Tibial nerve (tissue), 4 donors: ENCODE measurements at places on chromosomes 6 and 20.

GRCh38 chr6:15272562-15272961, 26.7 kb downstream of the JARID2 start:
- no peaks in the 10 kb centered on the region for H3K27me3 ChIP-seq
- no peak overlapping the region for H3K4me3 ChIP-seq
- no peak for DNase-seq
- no peak overlapping the region for H3K27ac ChIP-seq
- no peaks in the 10 kb centered on the region for H3K36me3 ChIP-seq

DNA sequence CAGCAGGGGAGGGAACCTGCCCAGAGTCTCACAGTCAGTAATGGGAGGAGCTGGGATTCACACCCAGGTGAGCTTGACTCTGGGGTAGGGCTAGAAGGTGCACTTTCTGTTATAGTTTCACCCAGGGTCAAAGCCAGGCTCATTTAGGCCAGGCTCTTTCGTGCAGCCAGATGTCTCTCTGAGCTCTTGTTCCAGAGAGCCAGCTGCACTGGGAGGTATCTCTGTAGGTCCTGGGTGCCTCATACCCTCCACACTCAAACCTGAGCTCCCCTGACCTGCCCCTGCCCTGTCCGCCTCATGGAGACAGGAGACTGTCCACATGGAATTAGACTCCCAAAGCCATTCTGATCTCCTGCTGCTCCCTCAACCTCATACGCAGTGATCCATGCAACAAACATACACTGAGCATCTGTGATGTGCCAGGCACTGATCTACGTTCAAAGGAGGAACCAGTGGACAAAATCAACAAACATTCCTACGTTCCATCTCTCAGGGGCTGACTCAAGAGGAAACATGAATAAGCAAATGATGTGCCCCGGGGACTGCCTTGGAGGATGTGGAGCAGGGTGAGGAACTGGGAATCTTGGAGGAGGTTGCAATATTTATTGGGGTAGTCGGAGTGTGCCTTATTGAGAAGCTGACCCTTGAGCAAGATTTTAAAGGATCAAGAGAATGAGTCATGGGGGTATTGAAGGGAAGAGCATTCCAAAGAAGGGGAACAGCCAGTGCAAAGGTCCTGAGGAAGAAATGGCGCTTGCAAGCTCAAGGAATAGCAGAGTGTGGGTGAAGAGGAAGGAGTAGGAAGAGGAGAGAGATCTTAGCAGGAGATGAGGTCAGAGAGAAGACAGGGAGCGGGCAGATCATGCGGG, 71.3 kb upstream of the TOX2 start:
- no peaks in the 10 kb centered on the region for H3K27me3 ChIP-seq
- H3K4me3 ChIP-seq: no peak overlapping the region
- no peaks in the 10 kb centered on the region for H3K36me3 ChIP-seq
- DNase-seq: no peak

DNA sequence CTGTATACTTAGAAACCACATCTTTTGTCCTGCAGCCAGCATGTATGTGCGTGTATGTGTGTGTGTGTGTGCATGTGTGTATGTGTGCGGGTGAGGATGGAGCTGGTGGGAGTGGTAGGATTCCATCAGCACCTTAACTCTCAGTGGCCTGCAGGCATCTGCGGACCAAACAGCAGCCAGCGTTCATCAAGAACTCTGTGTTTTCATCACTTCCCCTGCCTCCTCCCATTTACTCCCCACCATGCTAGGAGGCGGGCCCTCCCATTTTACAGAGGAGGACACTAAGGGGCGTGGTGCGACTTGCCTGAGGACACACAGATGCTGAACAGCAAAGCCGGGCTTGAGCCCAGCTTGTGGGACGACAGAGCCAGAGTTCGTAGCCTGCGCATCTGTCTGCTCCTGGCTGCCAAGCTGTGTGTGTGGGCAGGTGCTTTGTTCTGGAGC, 8.9 kb downstream of the VSTM2L start:
- DNase-seq: no peak
- no peak overlapping the region for H3K4me3 ChIP-seq
- H3K27ac ChIP-seq: no peak overlapping the region
- no peaks in the 10 kb centered on the region for H3K36me3 ChIP-seq

DNA sequence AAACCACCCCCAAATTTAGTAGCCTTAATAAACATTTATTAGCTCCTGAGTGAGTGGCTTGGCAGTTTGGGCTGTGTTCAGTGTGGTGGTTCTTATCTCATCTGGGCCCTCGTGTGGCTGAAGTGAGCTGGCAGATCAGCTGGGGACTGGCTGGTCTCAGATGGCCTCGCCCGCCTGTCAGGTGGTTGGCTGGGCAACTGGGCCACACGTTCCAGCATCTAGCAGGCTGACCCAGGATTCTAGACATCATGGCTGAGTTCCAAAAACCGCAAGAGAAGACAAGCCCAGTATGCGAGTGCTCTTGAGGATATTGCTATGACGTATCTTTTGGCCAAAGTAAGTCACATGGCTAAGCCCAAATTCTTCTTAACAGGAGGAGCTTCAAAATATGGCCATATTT, 28.9 kb downstream of the EIF2S2 start:
- H3K36me3 ChIP-seq: peaks cover 9% of the 10 kb centered on the region
- peak overlapping the region; percentile 46 for H3K27ac ChIP-seq
- H3K27me3 ChIP-seq: no peaks in the 10 kb centered on the region
- peaks cover 22% of the 10 kb centered on the region for H3K4me1 ChIP-seq

- no peaks in the 10 kb centered on the region for H3K36me3 ChIP-seq
- no peak overlapping the region for H3K4me3 ChIP-seq
- H3K27me3 ChIP-seq: no peaks in the 10 kb centered on the region
- DNase-seq: peak; percentile 18
- no peaks in the 10 kb centered on the region for H3K4me1 ChIP-seq
- peak overlapping the region; percentile 27 for H3K27ac ChIP-seq
These were observed 111.0 kb downstream of the GJA10 start for GRCh38 chr6:90005048-90005827.

- no peaks in the 10 kb centered on the region for H3K36me3 ChIP-seq
- H3K4me3 ChIP-seq: no peak overlapping the region
- no peak for DNase-seq
These were observed 121.7 kb downstream of the NKAIN2 start for GRCh38 chr6:123925350-123925749.

- DNase-seq: no peak
- H3K4me1 ChIP-seq: no peaks in the 10 kb centered on the region
- H3K27ac ChIP-seq: no peak overlapping the region
- H3K27me3 ChIP-seq: no peaks in the 10 kb centered on the region
- H3K36me3 ChIP-seq: no peaks in the 10 kb centered on the region
- no peak overlapping the region for H3K4me3 ChIP-seq
These were observed 451.0 kb upstream of the MAN1A1 start for GRCh38 chr6:119800526-119800925.

DNA sequence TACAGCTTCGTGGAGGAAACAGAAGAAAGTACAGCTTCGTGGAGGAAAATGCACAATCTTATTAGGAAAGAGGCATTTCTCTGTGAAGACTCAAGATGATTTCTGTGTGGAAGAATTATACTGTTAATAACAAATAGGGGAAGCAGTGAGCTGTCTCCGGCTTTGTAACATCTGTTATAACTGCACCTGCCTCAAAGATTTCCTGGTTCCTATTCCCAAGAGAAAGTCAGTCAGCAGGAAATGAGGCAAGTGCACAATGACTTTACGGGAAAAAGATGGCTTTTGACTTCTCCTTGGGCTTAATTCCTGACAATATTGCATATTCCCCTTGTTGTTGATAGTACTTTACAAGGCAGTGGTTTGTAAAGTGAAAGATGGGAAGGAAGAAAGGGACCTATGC, 538.5 kb downstream of the BMP2 start:
- DNase-seq: no peak
- H3K36me3 ChIP-seq: no peaks in the 10 kb centered on the region
- H3K27ac ChIP-seq: no peak overlapping the region
- no peaks in the 10 kb centered on the region for H3K27me3 ChIP-seq
- H3K4me1 ChIP-seq: no peaks in the 10 kb centered on the region

- no peak for DNase-seq
- H3K4me1 ChIP-seq: no peaks in the 10 kb centered on the region
- H3K27me3 ChIP-seq: no peaks in the 10 kb centered on the region
- H3K4me3 ChIP-seq: no peak overlapping the region
- H3K27ac ChIP-seq: no peak overlapping the region
These were observed 115.2 kb downstream of the TOX2 start for GRCh38 chr20:44029848-44030230.

DNA sequence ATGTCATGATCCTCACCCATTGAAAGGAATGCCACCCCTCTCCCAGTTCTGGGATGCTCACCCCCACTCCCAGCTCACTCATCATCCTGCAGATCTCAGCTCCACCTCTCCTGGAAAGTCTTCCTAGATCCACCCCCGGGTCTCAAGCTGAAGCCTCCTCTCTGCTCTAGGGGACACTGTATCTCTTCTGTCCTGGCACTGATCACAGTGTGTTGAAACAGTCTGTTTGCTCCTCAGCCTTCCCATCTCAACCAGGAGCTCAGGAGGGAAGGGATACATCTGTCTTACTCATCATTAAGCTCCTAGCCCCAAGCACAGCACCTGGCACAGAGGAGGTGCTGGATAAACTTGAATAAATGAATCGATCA, 80.1 kb downstream of the MRPL14 start:
- peaks cover 18% of the 10 kb centered on the region for H3K4me1 ChIP-seq
- H3K27me3 ChIP-seq: no peaks in the 10 kb centered on the region
- no peak overlapping the region for H3K4me3 ChIP-seq

DNA sequence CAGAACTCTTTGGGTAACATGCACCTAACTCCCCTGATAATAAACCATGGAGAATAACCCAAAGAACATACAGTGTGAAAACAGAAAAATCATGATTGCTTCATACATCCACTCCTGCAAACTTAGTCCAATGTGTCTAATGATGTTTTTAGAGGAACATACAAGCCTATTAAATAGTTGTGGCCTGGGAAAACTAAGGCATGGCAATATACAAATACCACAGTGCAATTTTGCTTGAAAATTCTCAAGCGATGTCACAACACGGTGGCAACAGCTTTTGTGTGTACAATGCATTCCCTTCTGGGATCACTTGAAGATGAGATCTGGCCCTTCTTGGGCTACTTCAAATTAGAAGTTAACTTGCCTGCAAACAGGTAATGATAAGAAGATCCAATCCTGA, 16.7 kb downstream of the MAP3K5 start:
- no peaks in the 10 kb centered on the region for H3K27me3 ChIP-seq
- no peak overlapping the region for H3K4me3 ChIP-seq
- no peaks in the 10 kb centered on the region for H3K36me3 ChIP-seq

DNA sequence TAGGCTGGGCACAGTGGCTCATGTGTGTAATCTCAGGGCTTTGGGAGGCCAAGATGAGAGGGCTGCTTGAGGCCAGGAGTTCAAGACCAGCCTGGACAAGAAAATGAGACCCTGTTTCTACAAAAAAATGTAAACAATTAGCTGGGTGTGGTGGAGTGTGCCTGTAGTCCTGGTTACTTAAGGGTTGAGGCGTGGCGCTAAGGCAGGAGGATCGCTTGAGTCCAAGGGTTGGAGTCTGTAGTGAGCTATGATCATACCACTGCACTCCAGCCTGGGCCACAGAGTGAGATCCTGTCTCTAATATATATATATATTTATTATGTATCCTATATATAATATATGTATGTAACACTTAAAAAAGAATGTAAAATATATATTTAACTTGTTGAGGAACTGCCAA, 7.9 kb upstream of the ABRACL start:
- H3K27ac ChIP-seq: no peak overlapping the region
- no peak overlapping the region for H3K4me3 ChIP-seq
- peaks cover 15% of the 10 kb centered on the region for H3K4me1 ChIP-seq
- no peak for DNase-seq

DNA sequence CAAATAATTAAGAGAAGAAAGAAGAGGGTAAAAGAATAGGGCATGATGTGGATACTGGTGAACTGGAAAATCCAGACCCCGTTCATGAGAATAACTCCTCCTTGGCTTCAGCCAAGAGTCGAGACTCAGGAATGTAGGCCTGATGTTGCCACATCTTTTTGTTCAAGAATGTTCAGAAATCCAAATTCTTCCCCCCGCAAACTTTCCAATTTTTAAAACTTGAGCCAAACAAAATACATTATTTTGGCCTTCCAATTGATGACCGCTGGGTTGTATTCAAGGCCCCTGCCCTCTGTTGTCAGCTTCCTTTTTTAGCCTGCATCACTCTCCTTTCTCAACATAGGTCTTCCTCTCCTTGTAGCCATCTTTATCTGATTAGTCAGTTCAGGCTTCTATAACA, 106.1 kb downstream of the TNFAIP3 start:
- H3K4me3 ChIP-seq: no peak overlapping the region
- DNase-seq: no peak
- H3K27ac ChIP-seq: no peak overlapping the region
- no peaks in the 10 kb centered on the region for H3K27me3 ChIP-seq

DNA sequence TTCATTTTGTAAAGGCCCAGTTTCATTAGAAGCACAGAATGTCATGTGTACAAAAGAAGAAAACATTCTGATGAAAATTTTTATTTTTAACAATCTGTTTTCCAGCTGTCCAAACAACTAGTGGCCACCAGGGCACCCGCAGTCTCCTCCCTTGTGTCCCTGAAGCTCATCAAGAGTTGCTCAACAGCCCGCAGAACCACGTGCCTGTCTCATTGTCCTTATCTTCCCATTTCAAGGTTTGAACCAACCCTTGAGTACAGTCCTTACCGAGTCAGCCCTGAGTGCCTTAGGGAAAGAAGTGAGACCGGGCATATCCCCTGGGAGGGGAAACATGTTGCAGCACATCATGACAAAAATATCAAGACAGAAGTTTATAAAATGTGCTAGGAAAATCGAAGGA, 15.9 kb upstream of the ZNF133 start:
- DNase-seq: peak; percentile 42
- no peaks in the 10 kb centered on the region for H3K4me1 ChIP-seq
- H3K27ac ChIP-seq: no peak overlapping the region
- H3K4me3 ChIP-seq: no peak overlapping the region
- peaks cover 7% of the 10 kb centered on the region for H3K27me3 ChIP-seq
- no peaks in the 10 kb centered on the region for H3K36me3 ChIP-seq

DNA sequence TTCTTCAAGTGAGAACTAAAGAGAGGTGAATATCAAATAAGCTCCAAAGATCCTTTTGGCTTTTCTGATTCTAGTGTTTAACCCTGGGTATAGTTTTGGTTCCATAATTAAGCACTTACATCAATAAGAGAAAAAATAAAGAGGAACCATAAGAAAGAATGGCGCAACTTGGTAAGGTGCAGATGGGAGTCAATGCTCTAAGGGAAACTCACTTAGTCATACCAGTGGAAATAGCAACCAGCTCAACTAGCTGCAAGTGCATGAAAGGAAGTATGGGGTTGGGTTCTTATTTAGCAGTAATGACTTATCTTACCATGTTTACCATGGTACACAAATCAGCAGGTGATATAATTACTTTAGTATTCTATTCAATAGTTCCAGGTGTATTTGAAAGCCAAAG, 296.5 kb upstream of the RUNX2 start:
- H3K4me3 ChIP-seq: no peak overlapping the region
- H3K4me1 ChIP-seq: no peaks in the 10 kb centered on the region
- DNase-seq: no peak

GRCh38 chr6:156786652-156787051, 9.5 kb downstream of the ARID1B start:
- no peaks in the 10 kb centered on the region for H3K27me3 ChIP-seq
- no peak for DNase-seq
- H3K27ac ChIP-seq: no peak overlapping the region
- peaks cover 88% of the 10 kb centered on the region for H3K4me1 ChIP-seq
- H3K4me3 ChIP-seq: no peak overlapping the region

DNA sequence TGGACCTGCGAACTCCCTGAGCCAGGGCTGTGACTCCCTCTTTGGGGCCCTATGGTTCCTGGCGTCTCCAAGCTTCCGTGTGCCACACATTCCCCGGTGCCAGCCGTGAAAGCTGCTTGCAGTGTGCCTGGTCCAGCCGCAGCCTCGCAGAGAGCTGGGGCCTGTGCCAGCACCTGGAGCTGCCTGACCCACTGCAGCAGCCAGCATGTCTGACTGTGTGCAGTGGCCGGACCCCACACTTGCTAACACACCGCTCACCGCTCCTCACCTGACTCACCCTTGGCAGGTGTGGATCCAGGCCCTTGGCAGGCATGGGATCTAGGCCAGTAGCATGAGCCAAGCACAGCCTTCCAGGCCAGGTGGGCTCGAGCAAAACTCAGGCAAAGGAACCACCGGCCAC, 227.5 kb downstream of the OTOR start:
- no peak overlapping the region for H3K27ac ChIP-seq
- no peaks in the 10 kb centered on the region for H3K27me3 ChIP-seq
